ENCODE measurements at places on chromosomes 7 and 10. TPM values are rescaled to one million over a fixed set of nuclear protein-coding genes. Genes with fewer than 3 reads are reported as not detected.
A peak's percentile ranks its signal among the peaks of the same experiment; 100 is the strongest.

The BTRC gene
- total RNA-seq = 14.2 TPM

The CRHR2 gene
- not detected for total RNA-seq

The ELMO1 gene
- 1.2 TPM for total RNA-seq

The C7orf57 gene
- not detected for total RNA-seq

The MACROH2A2 gene
- 62.8 TPM for total RNA-seq

The RAPGEF5 gene
- total RNA-seq = 8.3 TPM

The TCAF2 gene
- 0.07 TPM for total RNA-seq

The HYAL4 gene
- total RNA-seq = not detected

DNA sequence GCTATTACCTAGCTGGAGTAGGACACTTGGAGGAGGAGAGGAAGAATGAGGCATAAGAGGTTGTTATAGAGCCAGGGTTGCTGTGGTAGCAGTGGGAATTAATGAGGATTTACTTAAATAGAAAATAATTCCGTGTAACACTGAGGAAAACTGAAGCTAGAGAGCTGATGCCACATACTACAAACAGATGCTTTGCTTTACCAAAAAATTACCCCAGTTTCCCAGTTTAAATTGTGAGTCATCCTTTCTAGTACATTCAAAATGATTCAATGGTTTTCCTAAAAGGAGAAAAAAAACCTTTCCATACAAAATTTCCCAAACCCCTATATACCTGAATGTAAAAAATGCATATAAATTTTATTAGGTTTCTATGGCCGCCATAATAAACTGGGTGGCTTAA, 58.3 kb downstream of the ZNF518A start:
- no peak for DNase-seq

- peak; percentile 3 for DNase-seq
Measured at GRCh38 chr10:113475381-113475807, 77.5 kb upstream of the HABP2 start.

GRCh38 chr7:33107136-33108066, 1.8 kb downstream of the RP9 start:
- DNase-seq = no peak

- no peak for DNase-seq
Measured at GRCh38 chr10:128296253-128297007, 170.2 kb upstream of the MKI67 start.

DNA sequence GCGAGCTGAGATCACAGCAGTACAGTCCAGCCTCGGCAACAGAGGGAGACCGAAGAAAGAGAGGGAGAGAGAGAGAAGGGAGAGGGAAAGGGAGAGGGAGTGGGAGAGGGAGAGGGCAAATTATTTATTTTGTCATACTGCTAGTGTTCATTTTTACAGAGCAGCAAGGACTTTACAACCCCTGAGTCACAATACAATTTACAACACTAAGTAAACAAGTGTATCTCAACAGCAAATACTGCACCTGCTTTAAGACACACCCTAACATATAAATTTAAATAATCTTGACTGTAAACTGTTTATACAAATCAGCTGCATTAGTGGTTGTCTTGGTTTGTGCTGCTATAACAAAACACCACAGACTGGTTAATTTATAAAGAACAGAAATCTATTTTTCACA, 27.2 kb downstream of the HTR5A start:
- DNase-seq = no peak

- DNase-seq = no peak
Measured at GRCh38 chr10:62581351-62581750, 207.2 kb downstream of the ZNF365 start.

DNA sequence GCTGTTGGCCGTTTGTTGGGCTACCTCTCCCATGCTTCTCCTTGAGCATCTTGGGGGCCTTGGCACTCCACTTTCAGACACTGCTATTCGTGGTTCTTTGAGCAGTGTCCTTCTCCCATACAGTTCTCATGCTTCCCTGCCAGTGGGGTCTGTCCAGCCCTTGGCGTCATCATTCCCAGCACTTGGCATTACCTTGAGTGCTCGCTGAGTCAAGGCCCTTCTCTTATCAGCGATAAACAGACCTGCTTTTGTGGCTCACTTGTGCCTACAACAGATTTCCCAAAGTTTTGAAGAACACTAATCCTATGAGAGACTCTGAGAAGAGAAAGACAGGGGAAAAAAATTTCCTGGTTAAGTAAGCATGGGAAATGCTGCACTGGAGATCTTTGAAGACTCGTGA, 85.3 kb downstream of the NOC3L start:
- no peak for DNase-seq

GRCh38 chr10:78905015-78905956, 163.5 kb upstream of the ZMIZ1 start:
- no peak for DNase-seq

DNA sequence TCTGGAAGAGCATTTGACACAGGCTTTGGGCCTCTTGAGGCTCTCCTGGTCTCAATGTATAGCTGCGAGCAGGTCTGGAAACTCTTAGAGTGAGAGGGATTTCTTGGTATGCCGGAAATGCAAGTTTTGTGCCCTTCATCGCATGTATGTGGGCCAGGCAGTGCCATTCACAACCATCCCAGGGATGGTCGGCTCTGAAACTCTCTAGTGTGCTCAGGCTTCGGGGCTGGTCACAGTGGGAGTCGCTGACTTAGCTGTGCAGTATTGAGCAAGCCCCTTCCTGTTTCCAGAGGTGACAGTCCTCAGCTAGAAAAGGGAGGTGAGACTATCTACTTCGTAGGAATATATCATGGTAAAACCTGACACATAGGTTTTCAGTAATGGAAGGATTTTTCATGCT, 2.0 kb upstream of the AOAH start:
- no peak for DNase-seq

DNA sequence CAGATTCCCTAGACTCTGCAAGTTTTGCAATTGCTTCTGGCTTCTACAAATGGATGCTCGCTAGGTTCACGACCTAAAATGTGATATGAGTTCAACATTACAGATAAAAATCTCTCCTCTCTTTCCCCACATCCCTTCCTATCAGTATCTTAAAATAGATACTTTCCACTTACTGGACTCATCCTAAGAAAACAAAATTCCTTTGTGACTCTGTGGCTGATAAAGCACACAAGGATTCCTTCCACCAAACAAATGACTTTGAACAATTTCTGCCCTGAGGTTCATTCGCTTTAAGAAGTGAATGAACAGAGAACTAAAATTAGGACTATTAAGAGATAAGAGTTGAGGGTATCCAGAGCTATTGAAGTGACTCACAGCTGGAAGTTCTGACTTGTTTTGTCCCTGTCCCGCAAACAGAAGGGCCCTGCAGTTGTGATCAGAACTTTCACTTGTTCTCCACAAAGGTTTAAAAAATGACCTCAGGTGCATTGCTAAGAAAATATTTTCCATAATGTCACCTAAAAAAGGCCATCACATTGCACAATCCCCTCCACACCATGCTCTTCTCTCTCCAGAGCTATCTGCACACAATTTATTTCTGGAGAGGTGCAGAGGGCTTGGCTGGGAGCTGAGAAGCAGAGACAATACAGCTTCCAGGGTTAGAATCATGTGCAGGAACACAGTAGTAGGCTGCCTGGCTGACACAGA, 96.1 kb downstream of the PIP4K2A start:
- no peak for DNase-seq

GRCh38 chr7:129657363-129657762, 45.8 kb downstream of the NRF1 start:
- no peak for DNase-seq

DNA sequence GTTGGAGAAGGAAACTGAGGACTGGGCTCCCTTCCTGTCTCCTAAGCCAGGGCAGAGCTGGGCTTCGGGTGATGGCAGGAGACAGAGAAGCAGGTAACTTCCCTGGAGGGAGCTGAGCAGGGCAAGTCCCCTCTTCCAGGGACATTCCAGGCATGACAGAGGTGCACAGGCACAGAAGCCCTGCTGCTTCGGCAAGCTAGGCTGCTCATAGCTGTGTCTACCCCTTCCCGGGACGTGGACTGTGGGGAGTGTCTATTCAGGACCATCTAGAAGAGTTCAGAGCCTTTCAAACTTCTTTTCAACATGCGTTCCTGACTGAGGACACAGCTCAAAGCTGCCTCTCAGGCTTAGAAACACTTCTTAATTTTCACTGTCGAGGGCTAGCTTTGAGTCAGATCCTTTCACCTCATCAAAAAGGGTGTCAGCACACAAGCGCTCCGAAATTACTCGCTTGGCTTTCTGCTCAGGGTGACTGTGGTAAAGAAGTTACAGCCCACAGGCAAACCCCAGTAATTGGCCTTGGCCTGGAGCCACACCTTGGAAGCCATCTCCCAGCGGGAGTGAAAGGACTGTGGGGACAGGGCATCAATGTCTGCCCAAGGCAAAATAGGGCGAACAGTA, 63.7 kb upstream of the STEAP1B start:
- DNase-seq = no peak

DNA sequence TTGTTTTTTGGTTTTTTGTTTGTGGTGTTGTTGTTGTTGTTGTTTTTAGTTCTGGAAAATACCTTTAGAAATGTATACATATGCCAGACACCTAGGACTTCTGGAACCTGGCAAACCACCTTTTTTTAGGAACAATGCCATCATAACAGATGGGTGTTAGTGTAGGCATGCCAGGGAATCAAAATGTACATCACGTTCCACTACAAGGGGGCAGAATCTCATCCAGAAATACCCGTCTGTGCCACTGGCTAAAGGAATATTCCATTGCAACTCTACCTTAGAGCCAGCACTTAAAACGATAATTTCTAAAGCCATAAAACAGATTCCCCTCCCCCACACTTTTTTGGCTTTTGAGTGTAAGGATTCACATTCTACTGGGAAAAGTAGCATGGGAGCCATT, 239.8 kb downstream of the ETV1 start:
- DNase-seq = no peak

DNA sequence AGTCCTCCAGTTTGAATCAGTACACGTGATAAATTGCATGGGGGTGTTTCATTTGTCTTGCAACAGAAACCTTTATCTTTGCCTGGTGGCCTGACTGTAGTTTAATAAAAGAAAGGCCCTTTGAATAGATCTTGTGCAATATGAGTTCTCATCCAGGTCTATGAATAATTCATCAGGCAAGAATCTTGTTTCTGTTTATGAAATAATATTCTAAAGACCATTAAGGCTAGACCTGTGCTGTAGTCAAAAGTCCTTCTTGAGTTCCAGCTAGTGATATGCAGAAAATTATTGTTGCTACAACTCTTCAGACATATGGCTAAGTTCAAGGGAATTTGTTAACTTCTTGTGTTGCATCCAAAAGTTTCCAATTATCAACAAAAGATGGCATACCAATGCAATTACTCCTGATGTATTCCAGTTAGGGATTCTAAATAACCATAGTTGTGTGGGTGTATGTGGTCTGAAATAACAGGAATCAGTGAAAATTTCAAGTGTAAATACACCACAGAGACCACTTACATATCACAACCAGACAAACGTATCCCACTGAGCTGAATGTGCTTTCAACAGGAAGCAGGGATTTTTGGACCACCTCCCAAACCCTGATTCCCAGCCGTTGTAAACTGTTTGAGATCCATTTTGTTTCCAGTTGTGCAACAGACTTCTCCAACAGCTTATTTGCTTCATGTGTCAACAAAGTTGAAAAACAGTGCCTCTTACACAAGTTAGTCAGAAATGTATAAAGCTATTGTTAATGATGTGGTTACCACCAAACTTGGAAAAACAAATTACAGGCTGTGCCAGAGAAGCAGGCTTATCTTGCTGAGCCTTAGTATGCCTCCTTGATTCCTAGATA, 54.7 kb upstream of the BICC1 start:
- no peak for DNase-seq

Data from epithelial cell of proximal tubule (primary cell).